ENCODE measurements at places on chromosomes 3 and 15.

DNA sequence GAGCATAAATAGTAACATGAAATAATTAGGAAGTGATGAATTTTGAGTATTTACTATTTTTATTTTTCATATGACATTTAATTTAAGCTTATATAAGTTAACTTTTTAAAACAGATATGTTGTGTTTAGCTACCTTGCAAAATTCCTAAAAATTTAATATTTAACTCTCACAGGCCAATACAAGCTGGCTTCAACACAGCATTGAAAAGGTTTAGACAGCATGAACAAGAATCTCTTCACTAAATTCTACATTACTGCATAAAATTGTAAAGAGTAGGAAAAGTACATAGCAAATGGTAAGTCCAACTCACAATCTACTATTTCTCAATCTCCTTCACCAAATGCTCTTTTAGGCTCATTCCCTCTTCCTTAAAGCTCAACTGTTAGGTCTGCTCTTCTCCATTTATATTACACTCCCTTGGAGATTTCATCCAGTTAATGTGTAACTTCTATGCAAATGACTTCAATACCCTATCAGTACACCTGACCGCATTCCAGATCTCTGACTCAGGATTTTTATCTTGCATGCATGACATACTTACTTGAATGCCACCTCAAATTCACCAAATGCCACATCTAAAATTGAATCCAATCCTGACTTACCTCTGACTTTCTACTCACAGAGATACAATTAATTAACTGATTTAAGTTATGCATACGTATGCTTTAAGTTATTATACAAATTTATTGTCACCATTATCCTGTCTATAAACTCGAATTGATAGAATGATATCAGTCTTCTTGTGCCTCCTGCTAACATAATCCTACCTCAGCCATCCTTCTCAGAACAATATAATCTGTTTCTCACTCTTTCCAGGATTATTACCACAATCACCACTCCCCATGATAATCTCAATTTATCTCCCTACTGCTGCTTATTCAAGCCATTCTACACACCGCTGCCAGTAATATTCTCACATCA, 127.0 kb downstream of the STAG1 start:
- H3K4me3 ChIP-seq: no peak overlapping the region
- H3K4me1 ChIP-seq: peaks cover 19% of the 10 kb centered on the region
- H3K27me3 ChIP-seq: no peaks in the 10 kb centered on the region
- no peaks in the 10 kb centered on the region for H3K36me3 ChIP-seq
- H3K27ac ChIP-seq: peak overlapping the region; percentile 63
- DNase-seq: no peak

- H3K36me3 ChIP-seq: peaks cover 7% of the 10 kb centered on the region
- no peaks in the 10 kb centered on the region for H3K27me3 ChIP-seq
- peak overlapping the region; percentile 75 for H3K4me3 ChIP-seq
- no peak for DNase-seq
- H3K27ac ChIP-seq: peak overlapping the region; percentile 93
- peaks cover 18% of the 10 kb centered on the region for H3K4me1 ChIP-seq
Observed at GRCh38 chr15:72375501-72375845, 341 bp downstream of the HEXA start.

DNA sequence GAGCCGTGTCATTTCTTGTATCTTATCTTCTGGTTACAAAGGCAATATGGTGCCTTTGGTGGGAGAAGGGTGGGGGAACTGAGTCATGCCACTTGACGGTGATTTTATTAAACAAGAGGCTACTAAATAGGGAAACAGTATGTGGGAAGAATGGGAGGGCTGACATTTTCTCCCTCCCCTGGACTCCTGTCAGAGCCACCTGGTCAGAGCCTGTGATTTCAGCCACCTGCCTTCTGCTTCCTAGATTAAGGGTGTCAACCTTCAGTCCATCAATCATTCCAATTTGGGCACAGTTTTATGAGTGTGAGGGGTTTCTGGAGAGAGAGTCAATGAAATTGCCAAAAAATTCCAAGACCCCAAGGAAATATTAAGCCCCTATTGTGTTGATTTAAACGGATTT, 87.4 kb downstream of the CHDH start:
- H3K27me3 ChIP-seq: no peaks in the 10 kb centered on the region
- H3K27ac ChIP-seq: no peak overlapping the region
- DNase-seq: no peak
- no peaks in the 10 kb centered on the region for H3K4me1 ChIP-seq

- no peaks in the 10 kb centered on the region for H3K27me3 ChIP-seq
- no peak for DNase-seq
- no peak overlapping the region for H3K27ac ChIP-seq
- no peaks in the 10 kb centered on the region for H3K36me3 ChIP-seq
- no peaks in the 10 kb centered on the region for H3K4me1 ChIP-seq
Observed at GRCh38 chr3:29436612-29437323, 155.9 kb downstream of the RBMS3 start.

DNA sequence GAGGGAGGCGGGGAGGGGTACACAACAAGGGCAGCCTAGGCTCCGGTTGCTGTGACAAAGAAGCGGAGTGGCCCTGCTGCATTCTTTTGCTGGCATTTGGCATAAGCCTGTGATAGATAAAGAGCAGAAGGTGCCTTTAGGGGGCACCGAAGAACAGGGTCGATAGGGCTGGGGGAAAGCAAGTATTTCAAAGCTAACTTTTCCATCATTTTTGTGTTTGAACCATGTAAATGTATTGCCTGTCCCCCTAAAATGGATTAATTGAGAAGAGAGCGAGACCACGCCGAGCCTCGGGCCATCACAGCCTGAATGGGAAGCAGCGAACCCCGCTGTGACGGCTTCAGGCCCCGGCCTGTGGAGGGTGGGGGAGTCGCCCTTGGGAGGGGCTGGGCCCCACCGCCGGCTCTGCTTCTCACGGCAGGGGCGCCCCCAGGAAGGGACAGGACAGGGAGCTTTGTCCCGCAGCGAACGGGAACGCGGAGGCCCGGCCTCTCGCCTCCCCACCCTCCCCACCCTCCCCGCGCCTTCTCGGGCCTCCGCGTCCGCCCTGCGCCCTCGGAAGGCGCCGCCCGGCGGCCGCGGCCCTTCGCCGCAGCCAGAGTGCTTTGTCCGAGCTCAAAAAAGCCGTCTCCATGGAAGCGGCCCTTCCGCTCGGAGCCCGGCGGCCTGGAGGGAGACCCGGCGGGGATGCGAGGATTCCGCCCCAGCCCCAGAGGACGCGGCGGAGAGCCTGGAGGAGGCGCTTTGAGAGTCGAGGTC, 32.4 kb upstream of the ALDH1L1 start:
- H3K27me3 ChIP-seq: peaks cover 39% of the 10 kb centered on the region
- H3K27ac ChIP-seq: peak overlapping the region; percentile 62
- DNase-seq: peak; percentile 83
- H3K4me1 ChIP-seq: peaks cover 20% of the 10 kb centered on the region
- peak overlapping the region; percentile 54 for H3K4me3 ChIP-seq

- H3K4me3 ChIP-seq: no peak overlapping the region
- no peaks in the 10 kb centered on the region for H3K36me3 ChIP-seq
- H3K27ac ChIP-seq: no peak overlapping the region
- no peaks in the 10 kb centered on the region for H3K4me1 ChIP-seq
- H3K27me3 ChIP-seq: no peaks in the 10 kb centered on the region
- DNase-seq: no peak
Observed at GRCh38 chr3:84891851-84892250, 66.9 kb upstream of the CADM2 start.

DNA sequence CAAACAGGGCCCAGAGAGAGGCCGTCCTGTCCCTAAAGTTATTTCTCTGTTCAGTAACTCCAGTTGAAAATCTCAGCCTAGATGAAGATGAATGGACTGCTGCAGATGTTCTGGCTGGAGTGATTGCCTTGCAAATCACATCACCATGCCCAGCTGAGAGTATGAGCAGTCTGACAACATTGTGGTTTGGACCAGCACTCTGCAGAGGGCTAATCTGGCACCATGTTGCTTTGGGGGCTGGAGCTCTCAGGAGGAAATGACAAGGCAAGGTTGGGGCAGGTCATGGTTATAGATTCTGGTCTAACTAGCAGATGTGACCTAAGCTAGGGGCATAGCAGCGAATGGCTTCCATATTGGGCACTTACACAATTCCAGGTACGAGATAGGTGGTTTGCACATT, 314.2 kb downstream of the CLSTN2 start:
- no peak for DNase-seq
- no peak overlapping the region for H3K4me3 ChIP-seq
- no peaks in the 10 kb centered on the region for H3K27me3 ChIP-seq
- no peaks in the 10 kb centered on the region for H3K36me3 ChIP-seq
- no peaks in the 10 kb centered on the region for H3K4me1 ChIP-seq
- H3K27ac ChIP-seq: no peak overlapping the region

- H3K4me3 ChIP-seq: no peak overlapping the region
- H3K4me1 ChIP-seq: peaks cover 55% of the 10 kb centered on the region
- peak overlapping the region; percentile 65 for H3K27ac ChIP-seq
- H3K36me3 ChIP-seq: no peaks in the 10 kb centered on the region
- DNase-seq: no peak
- H3K27me3 ChIP-seq: no peaks in the 10 kb centered on the region
Observed at GRCh38 chr15:41927536-41927935, 33.7 kb upstream of the SPTBN5 start.

GRCh38 chr15:40843885-40844695, at the start of gene SPINT1:
TSS of gene SPINT1 (plus strand) at chr15:40844048. CDS start at chr15:40844555, 507 bp downstream.
- H3K4me1 ChIP-seq: peaks cover 57% of the 10 kb centered on the region
- peak; percentile 75 for DNase-seq
- no peaks in the 10 kb centered on the region for H3K36me3 ChIP-seq
- no peaks in the 10 kb centered on the region for H3K27me3 ChIP-seq

DNA sequence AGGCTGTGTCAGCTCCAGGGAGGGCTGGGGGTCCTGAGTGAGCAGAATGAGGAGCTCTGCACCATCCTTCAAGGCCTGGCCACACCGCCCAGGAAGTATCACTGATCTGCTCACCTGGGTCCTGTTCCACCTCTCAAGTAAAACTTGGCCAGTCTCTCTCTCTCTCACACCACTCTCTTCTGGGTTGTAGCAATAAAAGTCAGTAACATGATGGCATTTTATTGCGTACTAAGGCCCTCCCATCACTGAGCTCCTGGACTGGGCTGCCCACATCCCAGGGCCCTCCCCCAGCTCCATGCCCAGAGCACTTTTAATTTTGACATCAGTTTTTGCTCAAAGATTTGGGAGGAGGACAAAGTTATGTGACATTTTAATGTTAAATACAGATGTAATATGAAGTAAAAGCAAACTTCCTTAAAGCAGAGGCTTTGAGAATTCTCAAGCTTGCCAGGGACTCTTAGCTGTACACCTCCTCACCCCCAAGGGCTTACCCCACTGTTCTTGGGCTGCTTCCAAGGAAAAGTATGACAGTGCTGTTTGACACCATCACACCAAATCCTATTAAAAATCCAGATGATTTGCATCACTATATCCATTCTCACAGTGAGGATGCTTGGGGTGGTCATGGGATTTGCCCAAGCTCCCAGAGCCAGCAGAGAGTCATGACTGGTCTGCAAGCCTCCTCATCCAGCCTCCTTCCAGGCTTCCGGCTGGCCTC, 105.1 kb upstream of the SLCO2A1 start:
- no peaks in the 10 kb centered on the region for H3K27me3 ChIP-seq
- H3K4me1 ChIP-seq: no peaks in the 10 kb centered on the region
- no peak overlapping the region for H3K27ac ChIP-seq
- no peak for DNase-seq
- no peaks in the 10 kb centered on the region for H3K36me3 ChIP-seq
- no peak overlapping the region for H3K4me3 ChIP-seq

- peak overlapping the region; percentile 82 for H3K27ac ChIP-seq
- H3K27me3 ChIP-seq: no peaks in the 10 kb centered on the region
- H3K4me1 ChIP-seq: peaks cover 22% of the 10 kb centered on the region
- DNase-seq: no peak
Observed at GRCh38 chr3:185283374-185283935, 29.6 kb upstream of the EHHADH start.

- H3K36me3 ChIP-seq: no peaks in the 10 kb centered on the region
- DNase-seq: no peak
- no peaks in the 10 kb centered on the region for H3K4me1 ChIP-seq
- no peaks in the 10 kb centered on the region for H3K27me3 ChIP-seq
- H3K27ac ChIP-seq: peak overlapping the region; percentile 5
- H3K4me3 ChIP-seq: no peak overlapping the region
Observed at GRCh38 chr3:177642804-177643125, 445.5 kb upstream of the TBL1XR1 start.

GRCh38 chr15:55003965-55004873, 192.5 kb downstream of the RSL24D1 start:
- H3K4me3 ChIP-seq: no peak overlapping the region
- no peaks in the 10 kb centered on the region for H3K27me3 ChIP-seq
- DNase-seq: peak; percentile 12
- H3K36me3 ChIP-seq: no peaks in the 10 kb centered on the region
- no peaks in the 10 kb centered on the region for H3K4me1 ChIP-seq

DNA sequence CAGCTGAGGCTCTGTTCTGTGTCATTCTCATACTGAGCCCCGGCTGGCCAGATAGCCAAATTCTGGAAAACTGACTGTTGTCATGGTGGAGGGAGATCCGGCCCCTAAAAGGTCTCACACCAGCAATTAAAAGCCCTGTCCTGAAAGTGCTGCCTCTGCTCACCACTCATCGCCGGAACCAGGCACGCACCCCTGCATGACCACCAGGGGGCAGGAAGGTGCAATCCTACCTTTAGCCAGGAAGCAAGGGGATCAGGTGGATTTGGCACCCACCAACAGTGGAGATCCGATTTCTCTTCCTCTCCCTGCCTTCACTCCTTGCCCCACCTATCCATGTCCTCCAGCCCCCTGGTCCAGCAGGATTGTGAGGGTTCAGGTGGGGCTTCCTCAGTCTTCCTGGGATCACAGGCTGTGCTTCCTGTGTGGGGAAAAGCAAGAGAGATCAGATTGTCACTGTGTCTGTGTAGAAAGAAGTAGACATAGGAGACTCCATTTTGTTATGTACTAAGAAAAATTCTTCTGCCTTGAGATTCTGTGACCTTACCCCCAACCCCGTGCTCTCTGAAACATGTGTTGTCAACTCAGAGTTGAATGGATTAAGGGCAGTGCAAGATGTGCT, 16.1 kb upstream of the CACNA2D2 start:
- no peaks in the 10 kb centered on the region for H3K36me3 ChIP-seq
- peak; percentile 81 for DNase-seq
- peaks cover 3% of the 10 kb centered on the region for H3K27me3 ChIP-seq

DNA sequence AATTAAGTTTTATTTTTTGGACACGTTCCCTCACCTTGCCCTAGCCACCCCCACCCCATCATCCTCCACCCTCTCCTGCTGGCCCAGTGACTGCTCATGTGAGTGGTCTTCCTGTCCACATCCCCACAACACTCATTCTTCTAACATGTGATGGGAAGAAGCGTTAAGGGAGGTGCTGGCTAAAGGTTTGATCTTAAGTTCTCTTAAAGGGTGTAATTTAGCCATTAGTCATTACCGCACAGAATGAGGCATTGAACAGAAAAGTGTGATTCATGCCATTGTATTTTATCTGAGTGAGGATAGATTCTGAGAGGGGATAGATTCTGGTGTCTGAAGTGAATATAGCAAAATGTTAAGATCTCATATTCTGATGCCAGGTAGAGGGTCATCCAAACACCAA, 272.9 kb upstream of the TPM1 start:
- H3K27ac ChIP-seq: no peak overlapping the region
- DNase-seq: no peak
- no peaks in the 10 kb centered on the region for H3K27me3 ChIP-seq
- H3K4me3 ChIP-seq: no peak overlapping the region

All from stomach (tissue), 19 donors.